Stimulated activated CD4-positive, alpha-beta T cell treated with anti-CD3 and anti-CD28 coated beads, Interleukin-1b, Interleukin-23, amount 100 ng/mL, for 1 hour (primary cell): ENCODE measurements at places on chromosomes 2 and 18.
A peak's percentile ranks its signal among the peaks of the same experiment; 100 is the strongest.

DNA sequence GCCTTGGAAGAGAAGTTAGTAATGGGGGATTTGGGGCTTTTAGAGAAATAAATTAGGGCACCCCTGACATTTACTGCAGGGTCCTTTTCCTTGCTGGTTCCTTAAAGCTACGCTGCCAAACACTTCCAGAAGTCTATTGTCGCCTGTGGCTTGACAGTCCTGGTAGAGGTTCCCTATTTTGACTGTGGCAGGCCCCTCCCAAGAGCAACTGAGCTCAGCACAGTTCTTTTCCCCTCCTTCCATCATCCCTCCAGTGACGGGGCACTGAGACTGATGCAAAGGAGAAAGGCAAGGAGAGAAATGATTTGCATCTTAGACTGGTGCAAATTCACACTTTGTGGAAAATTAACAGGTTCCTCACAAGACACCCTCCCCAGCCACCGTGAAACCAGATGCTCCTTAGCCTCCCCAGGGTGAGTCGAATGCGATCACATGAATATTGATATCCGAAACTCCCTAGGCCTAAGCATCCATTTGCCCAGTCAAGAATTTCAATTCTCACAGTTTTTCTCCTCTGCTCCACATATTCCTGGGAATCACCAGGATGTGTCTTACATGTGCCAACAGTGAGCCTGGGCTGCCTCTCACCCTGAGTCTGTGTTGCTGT lies 45.4 kb downstream of the RABL2A start:
- no peak for DNase-seq

- no peak for DNase-seq
These were observed 16.7 kb upstream of the MSGN1 start for GRCh38 chr2:17799301-17800120.

GRCh38 chr18:77985526-77986281 lies 736.1 kb downstream of the GALR1 start:
- no peak for DNase-seq

DNA sequence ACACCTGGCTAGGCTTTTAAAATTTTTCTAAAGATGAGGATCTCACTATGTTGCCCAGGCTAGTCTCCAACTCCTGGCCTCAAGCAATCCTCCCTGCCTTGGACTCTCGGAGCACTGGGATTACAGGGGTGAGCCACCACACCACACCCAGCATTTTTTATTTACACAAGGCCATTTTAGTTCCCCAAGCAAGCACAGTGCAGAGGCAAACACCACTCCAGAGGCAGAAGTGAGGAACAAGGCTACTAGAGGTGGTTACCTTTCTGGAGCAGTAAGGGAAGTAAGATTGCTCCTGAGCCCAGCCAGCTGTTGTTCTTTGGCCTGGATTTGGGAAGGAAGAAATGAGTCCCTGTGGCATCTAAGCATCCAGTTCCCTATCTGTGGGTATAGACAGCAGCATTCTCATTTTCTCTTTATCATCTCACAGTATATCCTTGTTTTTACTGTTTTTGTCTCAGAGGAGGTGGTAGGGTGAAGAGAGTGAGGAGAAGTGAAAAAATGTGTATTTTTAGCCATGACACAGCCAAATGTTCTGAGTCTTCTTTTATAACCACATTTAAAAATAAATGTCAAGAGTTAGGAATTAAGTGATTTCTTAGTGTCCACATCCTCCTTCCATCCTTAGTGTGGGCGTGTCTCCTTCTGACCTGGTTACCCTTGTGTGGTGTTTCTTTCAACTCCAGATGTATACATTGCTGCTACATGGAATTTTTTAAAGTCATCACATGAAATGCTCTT lies 10.5 kb upstream of the TTC39C start:
- DNase-seq, result no peak

- no peak for DNase-seq
These were observed 211.0 kb downstream of the RDH14 start for GRCh38 chr2:18349421-18349820.

GRCh38 chr2:64291181-64291580 lies 147.0 kb upstream of the PELI1 start:
- no peak for DNase-seq

DNA sequence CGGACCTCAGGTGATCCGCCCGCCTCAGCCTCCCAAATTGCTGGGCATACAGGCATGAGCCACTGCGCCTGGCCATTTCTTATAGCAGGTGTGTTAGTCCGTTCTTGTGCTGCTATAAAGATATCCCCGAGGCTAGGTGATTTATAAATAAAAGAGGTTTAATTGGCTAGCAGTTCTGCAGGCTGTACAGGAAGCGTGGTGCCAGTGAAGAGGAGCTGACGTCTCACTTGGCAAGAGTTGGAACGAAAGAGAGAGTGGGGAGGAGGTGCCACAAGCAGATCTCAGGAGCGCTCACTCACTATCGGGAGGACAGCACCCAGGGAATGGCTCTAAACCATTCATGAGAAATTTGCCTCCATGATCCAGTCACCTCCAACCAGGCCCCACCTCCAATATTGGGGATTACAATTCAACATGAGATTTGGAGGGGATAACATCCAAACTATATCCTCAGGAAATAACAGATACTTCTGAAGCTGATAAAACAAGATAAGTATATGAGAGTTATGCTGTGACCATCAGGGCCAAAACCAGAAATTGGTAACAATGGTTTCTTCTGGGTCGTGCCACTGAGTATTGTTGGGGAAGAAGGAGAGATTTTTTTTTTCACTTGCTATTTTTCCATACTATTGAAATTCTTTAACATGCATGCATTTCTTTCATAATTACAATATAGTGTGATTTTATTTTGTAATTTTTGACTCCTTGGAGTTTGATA lies 7.4 kb upstream of the RMC1 start:
- no peak for DNase-seq

- DNase-seq, result no peak
These were observed 94.0 kb downstream of the MYCN start for GRCh38 chr2:16034151-16034974.

DNA sequence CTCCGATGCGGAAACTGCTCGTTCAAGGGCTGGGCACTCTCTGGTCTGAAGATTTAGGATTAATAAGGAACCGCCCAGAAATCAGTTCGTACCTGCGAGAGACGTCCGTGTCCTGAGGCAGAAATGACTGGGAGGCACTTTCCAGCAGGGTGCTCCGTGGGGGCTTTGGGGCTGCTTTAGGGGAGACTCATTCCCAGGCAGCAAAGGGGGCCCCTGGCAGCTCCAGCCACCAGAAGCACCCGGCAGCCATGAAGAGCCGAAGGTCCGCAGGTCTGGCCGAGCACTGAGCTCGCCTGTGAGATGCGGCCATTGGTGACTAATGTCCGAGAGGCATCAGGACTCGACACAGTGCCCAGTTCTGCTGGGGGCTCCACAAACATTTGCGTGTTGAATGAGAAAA lies 20.9 kb downstream of the KCNG2 start:
- no peak for DNase-seq

GRCh38 chr18:6255116-6255705 lies 159.5 kb downstream of the L3MBTL4 start:
- DNase-seq, result no peak

- DNase-seq, result no peak
These were observed 10.4 kb upstream of the METTL21A start for GRCh38 chr2:207635468-207636200.

DNA sequence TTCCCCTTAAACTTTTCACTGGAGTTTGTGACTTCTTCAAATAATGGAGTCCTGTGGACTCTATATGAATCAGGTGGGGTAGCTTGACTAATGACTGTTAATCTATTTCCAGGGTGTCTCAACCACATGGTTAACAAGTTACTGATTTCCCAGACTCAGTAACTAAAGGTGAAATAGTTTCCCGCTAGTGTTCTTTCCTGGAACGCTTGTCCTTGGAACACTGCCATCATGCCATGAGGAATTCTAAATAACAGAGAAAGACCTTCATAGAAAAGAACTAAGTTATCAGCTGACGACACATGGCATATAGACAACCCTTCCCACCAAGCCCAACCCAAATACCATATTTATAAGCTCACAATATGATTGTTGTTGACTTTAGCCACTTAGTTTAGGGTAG lies 1027.9 kb upstream of the FAM98A start:
- DNase-seq, result no peak

DNA sequence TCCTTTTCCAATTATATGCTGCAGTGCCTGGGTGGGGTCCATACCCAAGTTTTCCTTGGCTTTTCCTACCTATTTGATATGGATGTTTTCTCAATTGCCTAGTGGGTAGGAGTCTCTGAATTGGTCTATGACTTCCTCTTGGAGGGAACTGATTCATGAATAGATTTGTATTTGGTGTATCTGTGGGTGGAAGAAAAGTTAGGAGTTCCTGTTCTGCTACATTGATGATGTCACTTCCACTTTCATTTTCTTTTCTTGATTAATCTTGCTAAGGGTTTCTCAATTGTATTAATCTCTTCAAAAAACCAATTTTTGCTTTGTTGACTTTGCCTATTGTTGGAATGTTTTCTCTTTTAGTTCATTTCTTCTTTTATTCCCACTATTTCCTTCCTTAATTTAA lies 37.4 kb upstream of the SLC9A2 start:
- no peak for DNase-seq

DNA sequence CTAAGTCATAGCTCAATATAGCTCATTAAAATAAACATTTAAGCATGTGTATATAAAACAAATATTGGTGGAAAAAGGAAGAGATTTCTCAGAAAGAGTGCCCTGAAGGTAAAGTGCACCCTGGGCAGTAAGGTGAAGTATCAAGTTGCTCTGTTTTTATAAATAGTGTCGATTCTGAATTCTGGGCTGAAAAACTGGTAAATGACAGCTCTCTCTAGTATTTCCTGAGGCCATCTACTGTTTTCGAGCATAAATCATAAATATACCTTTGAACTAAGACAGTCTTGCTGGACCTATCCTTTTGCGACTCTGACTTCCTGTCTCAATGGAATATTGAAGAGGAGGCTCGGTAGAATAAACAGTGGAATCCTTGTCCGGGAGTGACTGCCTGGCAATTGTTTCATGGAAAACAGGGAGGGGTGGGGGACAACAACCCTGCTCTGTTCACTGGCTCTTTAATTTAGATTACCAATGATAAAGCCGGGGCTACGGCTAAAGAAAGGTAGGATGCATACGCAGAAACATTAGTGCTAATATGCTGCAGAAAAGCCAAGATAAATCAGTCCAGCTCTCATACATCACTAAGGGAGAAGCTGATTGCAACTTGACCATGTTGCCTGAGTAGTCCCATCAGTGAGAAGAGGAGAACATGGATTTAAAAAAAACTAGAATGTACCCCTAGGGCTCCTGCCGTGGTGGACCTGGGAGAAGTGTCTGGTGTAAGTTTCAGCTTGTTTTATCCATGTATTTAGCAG lies 124.1 kb downstream of the RAPGEF4 start:
- no peak for DNase-seq

DNA sequence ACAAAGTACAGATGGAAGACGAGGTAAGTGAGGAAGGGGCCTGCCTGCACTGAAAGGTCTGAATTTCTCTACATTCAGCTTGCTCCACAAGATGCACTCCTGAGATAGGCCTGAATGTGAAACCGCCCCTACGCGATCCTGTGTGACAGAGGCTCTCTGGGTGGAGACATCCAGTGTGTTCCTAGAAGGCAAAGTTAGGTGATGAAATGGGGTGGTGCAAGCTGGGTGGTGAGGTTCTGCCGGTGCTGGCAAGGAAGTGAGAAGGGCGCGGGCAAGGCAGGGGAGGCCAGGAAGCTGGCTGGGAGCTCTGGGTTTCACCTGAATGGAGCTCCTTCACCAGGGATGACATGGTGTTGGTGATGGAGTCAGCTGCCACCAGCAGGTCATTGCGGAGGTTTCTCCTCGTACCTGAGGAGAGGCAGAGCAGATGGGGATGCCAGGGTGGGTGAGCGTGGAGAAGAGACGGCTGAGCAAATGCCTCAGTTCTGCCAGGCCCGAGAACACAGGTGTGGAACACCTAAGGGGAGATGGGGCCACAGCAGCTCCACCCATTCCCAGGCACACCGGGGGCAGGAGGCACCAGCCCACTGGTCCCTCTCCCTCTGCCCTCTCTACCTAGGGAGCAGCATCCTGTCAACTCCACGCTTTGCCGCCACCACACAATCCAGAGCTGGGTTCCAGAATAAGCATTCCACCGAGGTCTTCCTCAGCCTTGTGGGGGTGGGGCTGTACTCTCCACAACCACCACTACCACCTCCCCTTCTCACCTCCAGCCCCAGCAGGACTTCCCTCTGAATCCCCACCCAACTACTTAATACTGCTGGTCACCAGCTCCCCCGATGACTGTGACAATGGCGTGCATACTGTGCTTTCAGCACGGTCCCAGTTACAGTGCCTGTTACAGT lies 45.5 kb upstream of the DNMT3A start:
- no peak for DNase-seq

- DNase-seq, result no peak
These were observed 217.5 kb downstream of the CYP26B1 start for GRCh38 chr2:71930049-71930681.

DNA sequence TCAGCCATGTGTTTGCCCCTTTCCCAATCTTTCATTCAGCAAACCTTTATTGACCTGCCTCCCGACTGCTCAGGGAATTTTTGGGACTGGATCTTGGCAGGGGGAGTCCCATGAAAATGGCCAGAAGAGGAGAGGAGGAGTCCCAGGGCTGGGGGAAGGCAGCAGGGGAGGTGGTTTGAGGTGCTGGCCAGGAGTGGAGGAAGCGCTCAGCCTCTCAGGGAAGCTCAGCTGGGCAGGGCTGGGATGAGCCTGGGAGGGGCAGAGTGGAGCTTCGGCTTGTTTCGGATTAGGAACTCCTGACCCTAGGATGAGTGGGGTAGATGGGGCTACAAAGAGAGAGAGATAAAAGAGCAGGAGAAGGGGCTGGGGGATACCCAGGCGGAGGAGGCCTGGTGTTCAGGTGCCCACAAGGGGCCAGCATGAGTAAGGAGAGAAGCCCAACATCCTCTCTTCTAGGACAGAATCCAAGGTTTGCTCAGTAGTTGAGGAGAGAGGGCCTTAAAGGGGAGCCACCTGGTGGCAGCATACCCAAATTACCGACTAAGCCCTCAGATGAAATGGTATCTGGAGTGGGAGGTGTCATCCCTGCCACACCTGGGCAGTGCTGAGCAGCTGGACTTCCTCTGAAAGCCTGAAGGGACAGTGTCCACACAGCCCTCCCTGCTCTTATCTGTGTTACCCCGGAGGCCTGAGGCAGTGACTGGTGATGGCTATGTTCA lies 91.1 kb downstream of the INHBB start:
- no peak for DNase-seq

GRCh38 chr2:208074610-208075356 lies 49.5 kb upstream of the PLEKHM3 start:
- DNase-seq, result no peak

GRCh38 chr2:165776013-165776412 lies 18.0 kb downstream of the GALNT3 start:
- no peak for DNase-seq

DNA sequence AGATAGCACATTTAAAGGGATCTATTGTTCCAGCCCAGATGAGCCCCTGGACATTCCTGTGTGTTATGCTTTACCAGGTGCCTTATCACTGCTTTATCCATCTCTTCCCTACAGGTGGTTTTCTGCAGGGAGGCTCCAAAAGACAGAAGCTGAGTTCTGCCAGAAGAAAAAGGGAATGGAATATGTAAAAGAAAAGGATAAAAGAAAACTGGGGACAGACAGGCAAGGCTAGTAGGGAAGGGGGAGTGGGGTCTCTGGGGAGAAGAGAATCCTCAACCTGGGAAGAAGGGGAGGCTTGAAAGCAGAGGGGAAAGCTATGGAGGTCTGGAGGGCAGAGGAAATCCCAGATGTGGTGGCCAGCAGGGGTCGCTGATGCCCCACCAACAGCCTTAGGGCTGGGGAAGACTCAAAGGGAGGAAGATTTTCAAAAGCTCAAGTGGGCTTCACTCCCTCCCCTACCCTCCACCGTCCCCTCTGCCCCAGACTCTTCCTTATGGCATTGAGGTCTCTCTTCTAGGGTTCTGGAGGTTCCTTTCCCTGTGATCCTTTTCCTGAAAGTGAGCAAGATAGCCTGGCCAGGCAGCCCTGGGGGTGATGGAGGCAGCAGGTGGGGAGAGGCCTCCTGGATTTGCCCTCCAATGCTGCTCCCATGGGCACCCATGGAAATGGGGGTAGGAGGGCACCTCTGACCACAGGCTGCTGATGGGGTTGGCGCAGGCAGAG lies 178.1 kb upstream of the PKDCC start:
- DNase-seq, result peak; percentile 63
